Stimulated activated CD4-positive, alpha-beta T cell treated with anti-CD3 and anti-CD28 coated beads, TNF-alpha, amount 100 ng/mL, for 4 hours (primary cell): ENCODE measurements at places on chromosomes 5 and 9.

DNA sequence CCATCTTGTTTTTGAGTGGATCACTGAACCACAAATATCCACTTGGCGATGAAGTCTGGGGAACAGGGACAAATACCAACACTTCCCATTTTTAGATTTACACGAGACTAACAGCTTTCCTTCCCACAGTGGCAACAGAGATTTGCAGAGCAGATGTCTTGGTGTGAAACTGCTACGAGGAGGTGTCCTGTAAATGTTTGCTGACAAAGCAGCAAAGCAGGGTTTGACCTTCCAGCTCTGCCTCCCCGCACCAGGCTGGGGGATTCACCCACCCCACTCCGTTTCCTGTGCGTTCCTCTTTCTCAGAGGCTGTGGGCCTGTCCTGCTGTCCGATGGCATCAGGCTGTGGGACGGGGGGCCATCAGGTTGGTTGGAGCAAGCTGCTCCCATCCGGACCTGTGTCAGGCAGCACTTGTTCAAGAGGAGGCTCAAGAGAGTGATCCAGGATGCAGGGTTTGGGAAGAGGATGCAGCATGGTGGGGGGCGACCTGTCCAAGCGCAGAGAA is 693 bp upstream of the RGS3 start:
- no peak for DNase-seq

GRCh38 chr5:39193553-39194465 is 25.6 kb downstream of the FYB1 start:
- no peak for DNase-seq

DNA sequence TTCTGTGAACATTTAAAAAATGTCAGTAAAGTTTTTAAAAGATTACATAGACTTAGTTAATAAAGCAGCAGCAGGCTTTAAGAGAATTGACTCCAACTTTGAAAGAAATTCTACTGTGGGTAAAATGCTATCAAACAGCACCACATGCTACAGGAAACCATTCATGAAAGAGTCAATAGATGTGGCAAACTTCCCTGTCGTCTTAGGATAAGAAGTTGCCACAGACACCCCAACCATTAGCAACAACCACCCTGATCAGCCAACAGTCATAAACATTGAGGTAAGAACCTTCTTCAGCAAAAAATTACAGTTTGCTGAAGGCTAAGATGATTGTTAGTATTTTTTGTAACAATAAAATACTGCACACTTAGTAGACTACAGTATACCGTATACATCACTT is 278.2 kb downstream of the CSNK1G3 start:
- DNase-seq, result no peak

- no peak for DNase-seq
Measured at GRCh38 chr9:94946256-94946655, 219.8 kb downstream of the AOPEP start.

DNA sequence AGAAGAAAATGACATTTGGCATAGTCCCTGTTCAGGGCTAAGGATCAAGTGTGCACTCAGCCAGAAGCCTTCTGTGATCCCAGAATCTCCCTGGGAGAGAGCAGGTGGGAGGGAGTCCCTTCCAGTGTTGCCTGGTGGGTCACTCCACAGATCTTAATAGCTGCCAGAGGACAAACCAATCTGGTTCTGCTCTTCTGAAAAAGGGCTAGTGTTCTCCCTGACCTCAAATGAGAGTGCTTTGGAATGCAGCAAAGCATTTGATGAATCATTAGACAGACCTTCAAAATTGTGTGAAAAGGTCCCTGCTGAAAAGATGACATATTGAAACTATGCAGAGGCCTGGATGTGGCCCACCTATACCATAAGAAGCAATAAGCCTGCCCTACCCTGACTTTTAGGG is 339.7 kb downstream of the TMEM232 start:
- DNase-seq, result no peak

- DNase-seq, result no peak
Measured at GRCh38 chr9:99425124-99425523, 203.0 kb downstream of the SEC61B start.

DNA sequence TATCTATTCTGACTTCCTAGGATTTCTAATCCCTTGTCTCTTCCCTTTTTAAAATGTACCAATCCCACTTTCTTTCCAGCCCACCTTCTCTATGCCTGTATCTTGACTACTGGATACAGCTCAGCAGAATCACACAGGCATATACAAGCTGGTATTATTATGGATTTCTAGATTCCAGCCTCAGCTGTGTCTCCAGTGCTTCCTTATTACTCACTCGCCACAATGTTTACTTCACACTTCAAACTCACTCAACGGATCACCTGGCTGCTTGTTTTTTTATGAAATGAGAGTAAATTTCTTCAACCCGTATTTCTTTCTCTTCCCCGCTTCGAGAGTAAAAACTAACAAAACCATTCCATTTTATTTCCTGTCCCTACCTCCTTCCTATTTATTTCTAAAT is 38.8 kb downstream of the CWC27 start:
- DNase-seq, result no peak

GRCh38 chr5:143401227-143402016 is 2.1 kb downstream of the NR3C1 start:
- DNase-seq, result no peak

GRCh38 chr5:106127341-106127781 is 1543.4 kb downstream of the EFNA5 start:
- no peak for DNase-seq

- DNase-seq, result no peak
Measured at GRCh38 chr9:72909428-72909827, 43.4 kb downstream of the ALDH1A1 start.

- DNase-seq, result no peak
Measured at GRCh38 chr5:116658830-116659229, 84.2 kb upstream of the SEMA6A start.

DNA sequence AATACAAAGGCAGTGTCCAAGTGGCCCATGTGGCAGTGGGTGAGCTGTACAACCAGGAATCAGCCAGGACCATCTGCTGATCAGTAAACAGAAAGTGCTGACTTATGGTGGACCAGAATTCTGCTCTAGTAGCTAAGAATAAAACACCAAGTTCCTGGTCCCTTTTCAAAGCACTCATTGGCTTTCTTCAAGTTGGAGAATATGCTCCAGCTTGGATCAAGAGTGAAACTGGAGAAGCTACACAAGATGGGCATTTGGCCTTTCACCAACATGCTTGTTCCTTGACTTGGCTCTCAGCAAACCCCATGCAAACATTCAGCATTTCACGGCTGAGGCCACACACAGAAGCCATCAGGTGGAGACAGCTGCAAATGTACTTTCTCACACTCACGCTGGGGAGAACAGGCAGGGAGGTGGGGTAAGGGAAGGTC is 32.1 kb downstream of the MARCHF3 start:
- DNase-seq, result no peak

DNA sequence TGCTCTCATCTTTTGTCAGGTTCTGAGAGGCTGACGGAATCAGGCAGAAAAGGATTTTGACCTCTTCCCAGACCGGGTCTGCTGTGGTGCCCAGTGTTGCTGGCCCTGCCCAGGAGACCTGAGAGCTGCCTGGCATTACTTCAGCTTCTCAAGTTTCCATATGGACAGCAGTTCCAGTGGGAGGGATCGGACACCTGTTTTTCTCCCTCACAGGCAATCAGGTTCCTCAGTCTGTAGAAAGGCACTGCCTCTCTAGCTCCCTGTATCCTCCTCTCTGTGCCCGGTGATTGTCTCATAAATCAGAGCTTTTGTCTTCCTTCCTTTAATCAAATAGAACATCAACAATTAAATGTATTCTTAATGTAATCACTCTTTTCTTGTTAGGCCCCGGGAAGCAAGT is 198.7 kb downstream of the SEMA6A start:
- no peak for DNase-seq

DNA sequence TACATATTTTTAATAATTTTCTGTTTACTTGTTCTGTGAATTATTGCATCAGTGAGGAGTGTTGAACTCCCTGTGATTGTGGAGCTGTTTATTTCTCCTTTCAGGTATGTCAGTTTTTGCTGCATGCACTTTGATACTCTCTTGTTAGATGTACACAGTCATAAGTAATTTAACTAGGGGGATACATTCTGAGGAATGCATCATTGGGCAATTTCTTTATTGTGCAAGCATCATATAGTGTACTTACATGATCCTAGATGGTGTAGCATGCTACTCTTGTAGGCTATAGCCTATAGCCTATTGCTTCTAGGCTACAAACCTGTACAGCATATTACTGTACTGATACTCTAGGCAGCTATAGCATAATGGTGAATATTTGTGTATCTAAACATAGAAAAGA is 9.5 kb downstream of the DENND4C start:
- no peak for DNase-seq

- no peak for DNase-seq
Measured at GRCh38 chr9:36986468-36987408, 47.3 kb downstream of the PAX5 start.

GRCh38 chr9:110605565-110605964 is 26.0 kb upstream of the SVEP1 start:
- DNase-seq, result no peak

GRCh38 chr9:134642385-134643181 is 980 bp downstream of the COL5A1 start:
- no peak for DNase-seq

DNA sequence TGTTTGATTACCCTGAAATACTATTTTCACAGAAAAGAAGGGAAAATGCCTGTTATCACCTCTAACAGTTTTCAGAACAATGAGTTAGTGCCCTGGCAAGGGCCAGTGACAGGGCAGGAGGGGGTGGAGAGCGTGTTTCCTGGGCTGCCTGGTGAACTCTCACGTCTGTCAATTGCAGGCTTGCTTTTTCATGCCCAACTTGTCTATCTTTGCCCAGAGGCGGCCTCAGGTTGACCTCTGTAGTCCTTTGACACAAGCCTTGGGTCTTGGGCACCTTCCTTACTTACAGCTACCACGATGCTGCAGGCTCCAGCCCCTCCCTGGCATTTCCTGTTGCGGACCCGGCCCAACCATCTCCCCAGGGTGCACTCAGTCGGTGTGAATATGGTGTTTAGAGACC is 2.2 kb upstream of the CEL start:
- DNase-seq, result no peak

DNA sequence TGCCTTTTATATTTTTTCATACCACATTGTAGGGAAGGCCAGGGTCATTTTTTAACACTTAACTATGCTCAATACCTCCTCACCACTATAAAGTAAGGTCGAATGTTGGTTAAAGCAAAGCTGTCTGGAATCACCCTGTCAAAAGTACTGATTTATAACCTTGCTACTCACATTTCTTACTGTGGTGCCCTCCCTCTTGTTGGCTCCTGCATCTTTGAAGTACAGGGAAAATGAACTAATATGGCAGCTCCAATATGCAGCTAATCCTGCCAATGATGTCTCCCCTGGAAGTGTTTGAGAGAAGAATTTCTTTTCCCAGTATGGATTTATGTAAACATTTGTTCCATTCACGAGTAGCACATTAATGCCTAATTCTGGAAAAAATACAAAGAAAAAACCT is 108.4 kb upstream of the RPS23 start:
- no peak for DNase-seq

DNA sequence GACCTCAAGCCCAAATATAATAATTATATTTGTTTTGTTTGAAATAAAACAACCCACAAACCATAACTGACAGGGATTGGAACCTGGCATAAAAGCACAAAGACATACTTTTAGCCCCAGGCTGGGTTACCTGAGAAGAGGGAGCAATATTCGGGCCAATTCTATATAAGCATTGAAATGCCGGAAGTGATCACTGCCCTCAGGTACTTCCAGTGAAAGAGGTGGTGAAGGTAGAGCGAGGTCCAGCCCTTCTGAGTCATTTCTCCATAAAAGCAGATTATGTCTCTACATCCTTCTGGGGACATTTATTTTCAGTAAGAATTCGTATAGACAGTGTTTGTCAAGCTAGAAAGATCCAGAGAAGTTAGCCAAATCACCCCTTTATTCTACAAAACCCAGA is 59.6 kb downstream of the GCNT4 start:
- DNase-seq, result no peak

DNA sequence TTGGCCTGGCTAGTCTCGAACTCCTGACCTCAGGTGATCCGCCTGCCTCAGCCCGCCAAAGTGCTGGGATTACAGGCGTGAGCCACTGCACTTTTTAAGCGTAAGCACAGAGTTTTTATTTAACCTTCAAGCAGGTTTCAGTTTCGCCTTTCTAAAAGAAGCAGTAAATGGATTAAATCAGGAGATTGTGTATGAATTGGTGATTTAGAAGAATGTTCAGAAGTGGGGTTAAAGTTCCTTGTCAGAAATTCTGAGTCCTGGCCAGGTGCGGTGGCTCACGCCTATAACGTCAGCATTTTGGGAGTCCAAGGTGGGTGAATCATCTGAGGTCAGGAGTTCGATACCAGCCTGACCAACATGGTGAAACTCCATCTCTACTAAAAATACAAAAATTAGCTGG is 12.2 kb downstream of the HSPA4 start:
- no peak for DNase-seq

DNA sequence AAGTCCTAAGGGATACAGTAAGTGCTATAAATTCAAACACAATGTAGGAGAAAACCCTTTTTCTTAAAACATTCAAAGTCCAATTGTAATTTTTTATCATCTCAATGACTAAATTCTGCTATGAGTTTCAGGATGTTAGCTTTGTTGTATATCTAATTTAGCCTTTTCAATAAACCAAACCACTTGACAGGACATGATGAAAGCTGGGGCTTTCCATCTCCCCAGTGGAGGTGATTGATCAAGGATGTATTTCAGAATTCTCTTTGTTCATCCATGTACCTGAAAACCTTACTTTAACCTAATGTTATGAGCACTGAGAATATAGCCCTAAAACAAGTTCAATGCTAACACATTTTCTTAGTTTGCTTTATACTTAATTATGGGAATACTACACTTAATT is 639.0 kb upstream of the ITGA1 start:
- DNase-seq, result no peak

DNA sequence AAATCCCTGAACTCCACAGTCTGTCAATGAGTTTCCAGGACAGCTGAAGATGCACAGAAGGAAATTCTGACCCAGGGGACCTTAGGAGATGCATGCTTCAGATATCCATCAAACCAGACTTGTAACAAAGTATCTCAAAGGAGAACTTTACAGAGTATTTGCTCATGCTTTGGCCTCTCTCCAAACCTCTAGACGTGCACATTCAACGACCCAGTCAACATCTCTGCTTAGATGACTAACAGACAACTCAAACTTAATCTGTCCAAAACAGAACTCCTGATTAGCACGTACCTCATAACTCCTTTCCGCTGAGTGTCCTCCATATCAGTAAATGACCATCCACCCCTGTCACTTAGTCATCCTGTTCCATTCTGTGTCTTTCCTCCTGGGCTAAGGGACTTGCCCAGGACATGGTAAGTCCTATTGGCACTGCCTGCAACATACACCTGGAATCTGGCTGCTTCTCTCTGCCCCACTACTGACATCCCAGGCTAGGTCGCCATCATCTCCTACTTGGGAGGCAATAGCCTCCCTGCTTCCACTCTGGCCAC is 107.4 kb downstream of the LMNB1 start:
- DNase-seq, result no peak

GRCh38 chr5:141694479-141694878 is 12.4 kb upstream of the ARAP3 start:
- no peak for DNase-seq

DNA sequence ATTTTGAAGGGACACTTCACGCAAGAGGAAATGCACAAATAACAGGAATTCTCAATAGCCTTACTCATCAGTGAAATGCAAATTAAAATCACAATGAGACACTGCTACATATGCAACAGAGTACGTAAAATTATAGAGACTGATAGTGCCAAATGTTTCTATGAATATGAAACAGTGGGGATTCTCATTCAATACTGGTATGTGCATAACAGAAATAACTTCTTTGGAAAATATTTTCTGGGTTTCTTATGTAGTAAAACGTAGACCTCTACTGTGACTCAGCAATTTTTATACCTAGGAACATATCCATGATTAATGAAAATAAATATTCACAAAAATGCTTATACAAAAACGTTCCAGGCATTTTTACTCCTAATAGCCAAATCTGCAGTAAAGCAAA is 1625.2 kb downstream of the MAT2B start:
- no peak for DNase-seq
